ENCODE measurements at places on chromosomes 12 and 14.

GRCh38 chr12:107159384-107159900 lies 66.1 kb upstream of the CRY1 start:
- no peak for DNase-seq

DNA sequence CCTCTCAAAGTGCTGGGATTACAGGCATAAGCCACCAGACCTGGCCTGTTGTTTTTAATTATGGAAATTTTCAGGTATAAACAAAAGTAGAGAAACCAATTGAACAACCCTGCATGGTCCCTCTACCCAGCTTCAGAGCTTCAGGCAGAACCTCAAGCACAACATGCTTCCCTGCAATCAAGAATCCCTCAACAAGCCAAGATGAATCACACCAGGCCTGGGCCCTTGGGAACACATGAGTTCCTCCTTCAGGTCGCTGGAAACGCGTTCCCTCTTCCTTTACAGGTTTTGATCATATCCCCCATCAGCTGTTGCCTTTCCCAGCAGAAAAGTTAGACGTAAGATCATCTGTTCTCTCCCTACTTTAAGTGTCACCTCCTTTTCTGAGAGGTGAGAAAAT lies 20.5 kb upstream of the CORO1C start:
- DNase-seq = no peak

GRCh38 chr12:10027311-10027710 lies 3.2 kb upstream of the CLEC9A start:
- DNase-seq = no peak

DNA sequence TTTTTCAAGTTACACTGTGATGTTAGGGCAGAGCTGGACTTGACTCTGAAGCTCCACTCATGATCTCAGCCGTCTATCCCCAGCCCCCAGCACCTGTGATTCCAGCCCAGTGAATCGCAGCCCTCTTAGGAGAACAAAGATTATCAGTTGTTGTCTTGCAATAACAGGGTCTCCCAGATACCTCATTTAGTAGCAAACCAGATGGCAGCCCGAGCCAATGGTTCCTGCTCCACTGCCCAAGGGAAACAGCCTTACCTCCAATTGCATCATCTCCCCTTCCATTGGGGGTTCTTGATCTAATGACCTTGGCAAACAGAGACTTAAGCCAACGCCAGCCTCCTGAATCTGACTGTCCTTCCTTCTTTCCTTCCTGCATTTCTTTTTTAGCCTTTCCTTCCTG lies 371.2 kb downstream of the BCL11B start:
- no peak for DNase-seq

DNA sequence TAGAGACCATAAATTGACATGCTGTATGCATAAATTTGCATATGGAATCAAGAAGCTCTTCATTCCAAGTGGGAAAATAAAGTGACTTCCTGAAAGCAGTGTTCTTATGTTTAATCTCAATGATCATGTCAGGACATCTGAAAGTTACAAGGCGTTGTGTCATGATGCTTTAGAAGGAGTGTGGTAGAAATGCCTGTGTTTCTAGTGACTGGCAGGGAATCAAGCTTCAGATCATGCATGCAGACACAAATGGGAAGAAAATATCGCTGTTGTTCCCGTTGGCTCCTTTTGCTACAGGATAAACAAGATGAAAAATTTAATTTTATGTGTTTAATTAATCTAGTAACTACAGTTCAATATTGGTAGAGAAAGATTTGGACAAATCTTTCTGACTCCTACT lies 298.1 kb upstream of the SYT1 start:
- DNase-seq = no peak

Data from osteoblast (primary cell).